Amygdala (tissue), 56 donors: ENCODE measurements at places on chromosomes 2 and 18.

GRCh38 chr2:11122380-11122779 lies 32.9 kb upstream of the SLC66A3 start:
- no peak for DNase-seq

DNA sequence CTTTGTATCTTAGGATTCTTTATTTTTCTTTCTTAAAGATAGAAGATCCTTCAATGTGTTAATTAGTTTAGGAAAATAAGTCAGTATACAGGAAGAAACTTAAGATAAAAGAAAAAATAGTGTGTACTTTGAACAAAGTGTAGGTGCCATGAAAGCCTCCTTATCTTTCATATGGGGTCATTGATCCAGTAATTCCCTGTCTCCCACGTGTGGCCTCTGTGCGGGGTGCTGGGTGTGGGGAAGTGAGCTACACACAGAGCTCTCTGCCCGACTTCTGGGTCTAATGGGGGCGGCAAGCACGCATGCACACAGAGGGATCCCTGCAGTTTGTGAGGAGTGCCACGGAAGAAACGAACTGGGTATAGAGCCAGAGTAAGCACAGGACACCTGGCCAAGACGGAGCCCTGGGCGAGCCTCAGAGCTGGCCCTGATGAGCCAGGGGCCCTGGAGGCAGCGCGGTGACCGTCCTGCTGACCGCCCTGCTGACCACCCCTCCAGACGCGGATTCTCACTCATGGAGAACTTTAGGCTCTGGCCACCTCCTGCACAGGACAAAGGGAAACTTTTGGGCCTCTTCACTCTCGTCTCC lies 253.5 kb downstream of the ACKR3 start:
- DNase-seq: no peak

GRCh38 chr18:54388203-54389142 lies 30.8 kb downstream of the C18orf54 start:
- DNase-seq: no peak

- no peak for DNase-seq
Observed at GRCh38 chr2:156430236-156430979, 5.8 kb upstream of the GPD2 start.

GRCh38 chr2:128537646-128538045 lies 219.0 kb upstream of the HS6ST1 start:
- DNase-seq: no peak

DNA sequence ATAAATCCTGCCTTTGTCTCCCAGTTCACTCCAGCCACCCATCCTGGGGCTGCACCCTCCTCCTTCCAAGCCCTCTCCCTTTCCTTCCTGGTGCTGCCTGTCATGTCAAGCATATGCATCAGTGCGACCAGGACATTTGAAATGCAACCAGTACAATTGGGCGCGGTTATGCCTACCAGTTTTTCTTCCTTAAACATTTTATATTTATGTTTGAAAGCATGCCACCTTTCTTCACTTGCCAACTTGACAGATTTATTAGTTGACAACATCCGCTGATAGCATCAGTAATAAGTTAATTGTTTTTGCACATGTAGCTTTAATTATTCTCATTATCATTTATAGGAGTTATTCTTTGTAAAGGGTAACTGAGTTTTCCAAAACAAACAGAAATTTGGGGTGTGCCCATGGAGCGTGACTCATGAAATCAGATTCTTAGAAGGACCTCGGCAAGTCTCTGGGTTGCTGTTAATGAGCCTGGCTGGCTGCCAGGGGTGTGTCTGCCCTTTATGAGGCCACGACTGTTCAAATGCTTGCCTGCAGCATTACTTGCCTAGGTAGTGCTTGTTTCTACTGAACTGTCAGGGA lies 32.8 kb upstream of the IL1B start:
- DNase-seq: no peak

GRCh38 chr18:37502036-37502435 lies 63.6 kb downstream of the CELF4 start:
- DNase-seq: no peak

- DNase-seq: no peak
Observed at GRCh38 chr18:46163091-46163490, 58.9 kb downstream of the HAUS1 start.

- DNase-seq: no peak
Observed at GRCh38 chr2:73614105-73614504, 28.1 kb downstream of the NAT8 start.

GRCh38 chr2:195009202-195009601 lies 647.8 kb upstream of the SLC39A10 start:
- no peak for DNase-seq

- DNase-seq: no peak
Observed at GRCh38 chr2:30956995-30957394, 149.7 kb upstream of the CAPN13 start.

DNA sequence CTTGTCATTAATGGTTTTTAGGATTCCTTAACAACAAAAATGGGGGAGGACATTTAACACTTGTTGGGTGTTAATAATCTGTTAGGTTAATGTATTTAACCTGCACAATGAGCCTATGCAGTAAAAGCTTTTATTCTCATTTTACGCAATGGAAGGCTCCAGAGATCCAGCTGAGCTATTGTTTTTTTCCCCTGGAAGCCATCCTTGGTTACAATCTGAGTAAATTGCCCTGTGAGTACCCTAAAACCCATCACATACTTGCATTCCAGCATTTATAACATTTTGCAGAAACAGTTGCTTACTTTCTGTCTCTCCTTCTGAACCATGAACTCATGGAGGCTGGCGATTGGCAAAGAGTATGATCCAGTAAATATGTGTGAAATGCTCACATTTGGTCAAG lies 30.2 kb upstream of the DOCK10 start:
- no peak for DNase-seq

- DNase-seq: no peak
Observed at GRCh38 chr2:60641811-60642788, 88.6 kb upstream of the BCL11A start.

DNA sequence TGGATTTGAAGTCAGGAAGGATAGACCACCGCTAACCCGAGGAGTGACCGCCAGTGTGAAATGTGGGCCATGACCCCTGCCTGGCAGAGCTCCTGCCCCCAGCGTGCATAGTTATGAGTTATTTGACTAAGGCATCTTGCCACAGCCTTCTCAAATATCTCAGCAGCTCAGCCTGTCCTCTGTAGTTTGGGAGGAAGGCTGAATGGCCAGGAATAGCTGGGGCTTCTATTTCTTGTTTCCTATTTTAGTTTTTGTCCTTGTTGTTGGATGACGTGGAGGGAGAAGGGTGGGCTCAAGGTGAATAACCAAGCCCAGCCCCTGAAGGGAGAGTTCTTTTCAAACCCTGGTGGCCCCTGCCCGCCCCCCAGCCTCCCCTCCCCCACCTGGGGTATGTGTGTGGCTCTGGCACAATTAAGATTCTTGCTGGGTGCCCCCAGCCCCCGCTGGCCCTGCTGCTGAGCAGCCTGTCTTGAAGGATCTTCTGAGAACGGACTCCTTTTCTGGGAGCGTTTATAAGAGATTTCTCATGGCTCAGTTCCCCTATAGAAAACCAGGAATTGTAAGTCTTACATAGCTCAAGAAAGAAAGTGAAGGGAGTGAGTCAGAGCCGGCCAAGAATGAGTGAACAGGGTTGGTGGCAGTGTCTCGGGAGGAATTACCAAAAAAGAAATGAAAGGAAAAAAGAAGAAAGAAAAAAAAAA lies 157.4 kb downstream of the GLI2 start:
- no peak for DNase-seq

DNA sequence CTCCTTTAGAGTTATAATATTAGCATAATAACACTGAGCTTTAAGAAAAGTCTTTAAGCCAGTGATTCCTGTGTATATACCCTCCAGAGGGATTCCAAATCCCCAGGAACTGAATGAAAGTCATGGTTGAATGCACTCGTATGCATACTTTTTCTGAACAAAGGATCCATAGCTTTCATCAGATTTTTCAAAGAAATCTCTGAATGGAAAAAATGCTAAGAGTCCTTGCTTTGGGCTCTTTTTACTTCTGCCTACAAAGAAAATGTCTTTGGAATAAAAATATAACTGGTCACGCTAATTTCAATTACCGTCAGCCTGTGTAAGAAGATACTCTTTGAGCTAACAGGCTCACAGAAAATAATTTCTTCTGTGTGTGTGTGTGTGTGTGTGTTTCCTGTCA lies 939.5 kb downstream of the ERBB4 start:
- DNase-seq: no peak

GRCh38 chr2:28345619-28346018 lies 47.0 kb upstream of the FOSL2 start:
- no peak for DNase-seq

GRCh38 chr2:66495788-66496640 lies 61.1 kb downstream of the MEIS1 start:
- DNase-seq: no peak

DNA sequence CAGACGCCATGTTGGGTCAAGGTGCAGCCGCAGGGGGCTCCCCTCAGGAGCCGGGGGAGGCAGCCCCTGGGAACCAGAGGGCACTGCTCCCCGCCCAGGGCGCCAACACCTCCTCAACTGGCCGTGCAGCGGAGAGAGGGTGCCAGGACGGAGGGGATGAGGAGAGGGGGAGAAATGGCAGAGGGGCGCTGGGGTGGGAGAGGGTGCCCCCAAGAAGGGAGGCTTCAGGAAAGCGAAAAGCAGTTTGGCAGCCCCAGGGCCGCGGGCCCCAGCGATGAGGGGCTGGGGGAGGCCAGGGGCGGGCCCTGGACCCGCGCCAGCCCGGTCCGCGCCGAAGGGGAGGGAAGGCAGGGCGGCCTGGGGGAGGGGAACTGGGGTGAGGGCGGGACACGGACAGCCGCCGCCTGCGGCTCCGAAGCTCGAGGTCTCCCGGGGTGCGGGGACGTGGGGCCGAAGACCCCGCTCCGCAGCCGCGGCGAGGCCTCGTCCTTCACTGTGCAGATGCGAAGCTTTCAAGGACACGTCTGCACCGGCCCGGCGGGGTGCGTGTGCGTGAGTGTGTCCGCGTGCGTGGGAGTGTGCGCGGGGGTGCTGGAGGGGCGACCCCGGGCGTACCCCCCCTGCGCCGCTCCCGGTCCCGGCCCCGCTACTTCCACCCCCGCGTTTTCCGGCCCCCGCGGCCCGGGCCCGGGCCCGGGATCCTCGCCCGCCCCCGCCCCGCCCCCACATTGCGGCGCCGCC lies 1.4 kb downstream of the DNMT3A start:
- DNase-seq: no peak

DNA sequence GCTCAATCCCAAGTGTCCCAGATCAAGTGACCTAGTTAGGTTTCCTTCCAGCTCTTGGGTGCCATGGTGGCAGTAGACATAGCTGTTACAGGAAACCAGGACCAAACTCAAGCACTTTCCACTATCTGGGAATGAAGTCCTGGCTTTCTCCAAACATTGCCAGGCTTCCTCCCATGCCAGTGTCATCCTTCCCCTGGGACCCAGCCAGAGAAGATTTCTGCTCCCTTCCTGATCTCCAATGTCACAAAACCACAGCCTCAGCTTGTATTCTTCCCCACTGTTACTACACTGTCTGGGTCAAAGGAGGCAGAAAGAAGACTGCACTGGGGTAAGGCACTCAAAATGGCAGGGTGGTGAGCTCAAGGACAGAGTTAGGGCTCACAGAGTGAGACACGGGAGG lies 347.1 kb downstream of the TNS1 start:
- DNase-seq: no peak

DNA sequence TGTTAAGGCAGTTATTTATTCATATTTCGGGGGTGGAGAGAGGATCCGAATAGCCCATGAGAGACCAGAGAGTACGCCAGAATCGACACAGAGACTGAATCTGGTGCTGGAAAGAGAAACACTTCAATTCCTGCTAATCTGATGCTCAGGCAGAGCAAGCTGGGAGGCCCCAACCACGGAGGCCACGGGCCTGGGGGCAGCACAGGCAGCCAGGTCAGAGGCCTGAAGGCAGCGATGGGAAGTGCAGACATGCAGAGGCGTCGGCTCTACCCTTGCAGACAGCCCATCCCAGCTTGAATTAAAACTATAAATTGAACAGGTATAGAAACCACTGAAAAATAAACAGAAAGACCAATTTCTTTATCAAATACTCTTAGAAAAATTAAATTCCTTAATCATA lies 50.6 kb downstream of the PXDN start:
- no peak for DNase-seq

DNA sequence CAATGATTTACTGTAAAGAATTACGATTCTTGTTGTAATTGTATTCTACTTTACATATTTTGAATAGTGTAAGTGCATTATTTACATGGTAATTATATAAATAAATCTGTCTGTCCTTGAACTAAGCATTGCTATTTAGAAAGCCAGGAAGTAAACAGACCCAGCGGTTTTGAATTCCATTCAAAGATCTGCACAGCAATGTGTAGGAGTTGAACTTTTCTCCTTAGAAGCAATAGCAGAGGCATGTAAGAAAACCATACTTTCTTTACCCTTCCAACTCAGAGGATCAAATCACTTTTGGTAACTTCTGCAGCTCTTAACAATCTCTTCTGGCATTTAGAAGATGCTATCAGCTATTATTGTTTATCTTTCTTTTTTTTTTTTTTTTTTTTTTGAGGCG lies 109.2 kb upstream of the VRK2 start:
- DNase-seq: no peak

DNA sequence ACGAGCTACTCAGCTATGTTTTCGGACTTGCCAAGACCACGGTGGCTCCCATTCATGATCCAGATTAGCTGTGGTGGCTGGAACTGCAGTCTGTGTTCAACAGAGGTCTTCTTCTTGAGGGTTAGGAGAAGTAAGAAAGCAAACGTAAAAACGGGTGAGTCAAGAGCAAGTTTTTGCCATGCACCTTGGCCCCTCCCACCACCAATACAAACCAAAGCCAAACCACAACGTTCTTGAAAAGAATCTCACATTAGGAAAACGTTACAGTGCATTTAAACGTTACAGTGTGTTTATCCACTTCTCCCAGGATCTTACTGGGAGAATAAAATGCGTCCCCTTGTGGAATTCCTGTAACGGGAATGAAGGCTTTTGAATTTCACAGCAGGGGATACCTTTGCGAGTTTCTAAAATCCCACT lies 725 bp downstream of the FBXO48 start:
- DNase-seq: no peak

DNA sequence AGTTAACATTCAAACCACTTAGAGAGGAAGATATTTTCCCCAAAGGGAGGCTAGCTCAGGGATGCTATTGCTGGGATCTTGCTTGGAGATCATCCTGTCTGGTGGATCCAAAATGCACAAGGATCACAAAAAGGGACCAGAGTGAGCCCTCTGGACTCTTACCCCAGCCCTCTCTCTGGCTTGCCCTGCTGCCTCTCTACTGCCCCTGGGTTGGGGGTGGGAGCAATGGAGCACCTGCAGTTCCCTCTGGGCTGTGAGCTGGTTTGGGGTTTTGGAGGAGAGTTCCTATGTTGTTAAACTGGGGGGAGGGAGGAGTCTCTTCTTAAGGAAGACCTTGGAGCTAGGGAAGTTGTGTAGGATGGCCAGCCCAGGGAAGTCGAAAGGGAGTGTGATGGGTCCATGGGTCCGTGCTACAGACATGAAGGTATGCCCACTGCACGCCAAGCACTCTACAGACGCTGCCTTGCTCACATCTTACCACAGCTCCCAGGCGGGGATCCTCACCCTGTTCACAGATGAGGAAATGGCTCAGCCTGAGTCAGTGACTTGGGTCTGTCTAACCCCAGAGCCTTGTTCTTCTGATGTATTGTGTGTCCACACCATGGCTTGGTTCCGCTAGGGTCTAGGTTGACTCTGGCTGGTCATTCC lies 3.8 kb downstream of the LBH start:
- no peak for DNase-seq

GRCh38 chr2:45237850-45238542 lies 228.7 kb upstream of the SIX2 start:
- DNase-seq: no peak

- no peak for DNase-seq
Observed at GRCh38 chr18:78304192-78305164, 675.1 kb upstream of the SALL3 start.
